ENCODE measurements at places on chromosomes 4 and X.

DNA sequence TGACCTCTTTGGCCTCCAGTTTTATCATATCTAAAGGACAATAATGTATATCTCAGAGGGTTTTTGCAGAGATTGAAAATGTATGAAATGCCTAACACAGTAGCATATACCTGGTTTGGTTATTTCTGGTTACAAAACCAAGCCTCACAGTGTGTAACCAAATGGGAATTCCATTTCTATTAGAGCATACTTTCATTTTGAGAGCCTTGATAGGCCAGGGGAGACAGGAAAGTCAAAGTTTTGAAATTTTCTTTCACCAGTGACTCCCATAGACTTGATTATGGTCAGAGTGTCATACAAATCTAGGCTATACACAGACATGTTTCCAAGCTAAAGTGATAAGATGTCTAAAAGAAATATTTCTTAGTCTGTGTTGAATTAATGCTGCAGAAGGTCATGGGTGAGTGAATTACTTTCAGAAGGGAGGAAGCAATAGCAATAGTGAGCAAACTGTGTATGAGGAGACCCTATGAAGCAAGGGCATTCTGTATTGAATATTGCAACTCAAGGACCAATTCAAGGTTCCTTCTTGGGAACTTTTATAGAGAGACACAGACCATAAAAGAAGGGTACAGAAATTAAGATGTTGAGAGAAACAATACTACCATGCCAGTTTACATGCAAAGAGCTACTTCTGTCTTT, 151.1 kb downstream of the PDE5A start:
- no peak for DNase-seq

DNA sequence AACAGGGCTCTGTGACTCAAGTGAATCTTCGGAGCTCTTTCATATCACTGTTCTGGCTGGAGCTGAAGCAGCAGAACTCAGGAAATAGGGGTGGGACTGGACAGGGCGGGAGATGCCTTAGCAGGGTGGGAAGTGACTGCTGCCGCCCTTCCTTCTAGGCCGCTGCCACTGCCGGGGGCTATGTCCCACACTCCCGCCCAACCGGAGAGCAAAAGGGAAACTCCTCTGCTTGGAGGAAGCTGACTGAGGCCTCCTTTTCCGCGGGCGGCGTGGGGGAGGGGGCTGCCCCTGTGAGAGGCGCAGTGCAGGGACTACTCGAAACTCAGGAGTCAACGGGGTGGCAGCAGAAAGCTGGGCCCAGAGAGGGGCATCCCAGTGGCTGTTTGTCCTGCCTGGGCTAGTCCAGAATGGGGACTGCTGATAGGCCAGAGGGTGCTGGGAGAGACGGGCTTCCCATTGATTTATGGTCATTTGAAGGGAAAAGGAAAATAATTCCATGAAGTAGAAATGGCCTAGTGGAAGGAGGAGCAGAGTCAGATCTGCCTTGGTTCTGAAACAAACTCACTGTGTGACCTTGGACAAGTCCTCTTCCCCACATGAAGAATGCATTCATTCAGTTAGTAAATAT, 36.9 kb downstream of the STARD8 start:
- DNase-seq, result no peak

- no peak for DNase-seq
These were observed 60.0 kb downstream of the TIGD2 start for GRCh38 chr4:89171176-89171805.

- no peak for DNase-seq
These were observed 29.2 kb downstream of the SULT1B1 start for GRCh38 chr4:69731241-69731640.

DNA sequence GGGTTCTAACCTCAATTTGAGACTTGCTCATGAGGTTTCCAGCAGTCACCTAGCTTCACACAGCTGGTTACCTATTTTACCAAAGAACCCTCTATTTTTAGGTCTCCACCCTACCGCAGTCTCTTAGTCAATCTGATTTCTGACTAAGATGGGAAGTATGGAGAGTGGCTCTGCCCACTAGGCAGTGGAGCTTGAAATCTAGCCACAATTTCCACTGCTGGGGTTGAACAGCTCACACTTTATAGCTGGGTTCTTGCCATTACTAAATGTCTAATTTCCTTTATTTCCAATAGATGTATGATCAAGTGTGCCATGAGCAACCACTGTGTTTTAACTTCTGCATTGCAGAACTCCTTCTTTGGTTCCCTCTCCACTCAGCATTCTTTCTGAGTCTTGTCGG, 43.1 kb downstream of the GASK1B start:
- DNase-seq, result no peak

DNA sequence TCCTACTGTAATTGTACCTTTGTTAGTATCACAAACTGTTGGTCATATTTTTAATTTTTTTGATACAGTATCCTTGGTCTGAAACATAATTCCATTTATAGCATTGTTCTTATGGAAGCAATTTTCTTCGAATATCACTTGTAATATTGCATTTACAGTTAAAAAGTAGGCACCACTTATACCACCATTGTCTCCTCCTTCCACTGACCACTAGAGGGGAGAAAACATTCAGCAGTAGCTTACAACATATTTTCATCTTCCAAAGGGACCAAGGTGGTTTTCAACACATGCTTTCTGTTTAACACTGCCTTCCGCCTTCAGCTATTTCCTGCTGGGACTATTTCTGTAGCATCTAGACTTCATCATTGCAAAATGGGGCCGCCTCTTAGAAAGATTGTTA, 146.2 kb downstream of the COL4A6 start:
- no peak for DNase-seq

DNA sequence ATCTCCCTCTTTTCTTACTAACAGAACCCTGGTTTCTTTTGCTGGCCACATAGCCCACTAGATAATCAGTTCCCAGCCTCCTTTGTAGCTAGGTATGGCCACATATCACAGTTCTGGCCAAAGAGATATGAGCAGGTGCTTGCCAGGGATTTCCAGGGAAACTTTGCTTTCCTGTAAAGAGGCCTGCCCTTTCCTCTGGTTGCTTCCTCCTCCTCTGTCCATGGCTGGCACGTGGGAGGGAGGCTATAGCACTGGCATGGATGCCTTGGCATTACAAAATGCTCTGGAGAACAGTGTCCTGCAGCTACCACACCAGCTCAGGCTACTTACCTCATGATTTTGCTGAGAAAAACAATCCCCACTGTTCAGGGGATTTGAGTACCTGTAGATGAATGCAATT, 27.5 kb downstream of the RAB33B start:
- DNase-seq, result no peak

All from stomach (tissue), 19 donors.